ENCODE measurements at places on chromosomes 3 and 15. TPM values are rescaled to one million over a fixed set of nuclear protein-coding genes. Genes with fewer than 3 reads are reported as not detected.
A peak's percentile ranks its signal among the peaks of the same experiment; 100 is the strongest.

- peaks cover 6% of the 10 kb centered on the region for H3K36me3 ChIP-seq
- no peak for DNase-seq
- H3K27me3 ChIP-seq: no peaks in the 10 kb centered on the region
- H3K27ac ChIP-seq: peak overlapping the region; percentile 96
Measured at GRCh38 chr3:157089455-157090221, 70.3 kb downstream of the CCNL1 start.

DNA sequence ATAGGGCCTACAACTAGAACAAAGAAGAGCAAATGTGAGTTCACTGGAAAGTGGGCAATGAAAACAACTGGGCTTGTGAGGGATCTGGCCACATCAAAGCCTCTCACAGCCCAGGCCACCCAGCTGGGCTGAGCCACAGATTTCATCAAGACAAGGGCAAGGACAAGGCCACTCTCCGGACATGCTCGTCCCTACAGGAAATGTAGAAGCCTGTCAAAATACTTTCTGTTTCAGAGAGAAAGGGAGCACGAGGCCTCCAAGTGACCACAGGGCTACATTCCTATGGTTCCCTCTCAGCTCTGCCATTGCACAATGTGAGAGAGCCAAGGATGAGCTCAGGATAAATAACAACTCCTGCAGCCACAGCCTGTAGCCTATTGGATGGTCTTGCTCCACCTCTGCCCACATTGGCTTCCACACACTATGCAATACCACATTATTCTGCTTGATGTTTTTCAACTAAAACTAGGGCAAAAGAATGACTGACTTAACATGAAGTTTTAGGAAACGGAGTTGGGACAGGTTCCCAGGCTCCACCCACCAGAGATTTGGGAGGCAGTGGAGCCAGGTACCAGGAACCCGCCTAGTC is 12.1 kb downstream of the TBC1D2B start:
- no peak overlapping the region for H3K27ac ChIP-seq
- no peaks in the 10 kb centered on the region for H3K27me3 ChIP-seq
- peaks cover 18% of the 10 kb centered on the region for H3K4me1 ChIP-seq
- DNase-seq: no peak

DNA sequence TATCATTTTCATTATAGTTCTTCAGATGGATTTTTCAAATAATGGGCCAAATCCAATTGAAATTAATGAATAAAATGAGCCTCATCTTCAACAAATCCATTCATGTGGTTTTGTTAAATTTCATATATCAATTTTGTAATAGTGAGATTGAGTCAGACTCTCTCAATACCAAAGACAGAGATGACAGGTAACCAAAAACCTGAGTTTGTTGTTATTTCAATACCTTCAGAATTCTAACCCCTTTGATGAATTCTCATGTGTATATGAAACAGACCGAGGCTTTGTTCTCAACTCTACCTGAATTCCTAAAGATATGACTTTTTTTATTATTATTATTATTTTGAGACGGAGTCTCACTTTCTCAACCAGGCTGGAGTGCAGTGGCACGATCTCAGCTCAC is 92.8 kb downstream of the FOXP1 start:
- no peak overlapping the region for H3K4me3 ChIP-seq
- peaks cover 59% of the 10 kb centered on the region for H3K4me1 ChIP-seq
- DNase-seq: no peak
- no peak overlapping the region for H3K27ac ChIP-seq
- H3K36me3 ChIP-seq: peaks cover 25% of the 10 kb centered on the region

The PIAS1 gene
- total RNA-seq: 52.4 TPM

The TGM4 gene
- total RNA-seq: not detected

DNA sequence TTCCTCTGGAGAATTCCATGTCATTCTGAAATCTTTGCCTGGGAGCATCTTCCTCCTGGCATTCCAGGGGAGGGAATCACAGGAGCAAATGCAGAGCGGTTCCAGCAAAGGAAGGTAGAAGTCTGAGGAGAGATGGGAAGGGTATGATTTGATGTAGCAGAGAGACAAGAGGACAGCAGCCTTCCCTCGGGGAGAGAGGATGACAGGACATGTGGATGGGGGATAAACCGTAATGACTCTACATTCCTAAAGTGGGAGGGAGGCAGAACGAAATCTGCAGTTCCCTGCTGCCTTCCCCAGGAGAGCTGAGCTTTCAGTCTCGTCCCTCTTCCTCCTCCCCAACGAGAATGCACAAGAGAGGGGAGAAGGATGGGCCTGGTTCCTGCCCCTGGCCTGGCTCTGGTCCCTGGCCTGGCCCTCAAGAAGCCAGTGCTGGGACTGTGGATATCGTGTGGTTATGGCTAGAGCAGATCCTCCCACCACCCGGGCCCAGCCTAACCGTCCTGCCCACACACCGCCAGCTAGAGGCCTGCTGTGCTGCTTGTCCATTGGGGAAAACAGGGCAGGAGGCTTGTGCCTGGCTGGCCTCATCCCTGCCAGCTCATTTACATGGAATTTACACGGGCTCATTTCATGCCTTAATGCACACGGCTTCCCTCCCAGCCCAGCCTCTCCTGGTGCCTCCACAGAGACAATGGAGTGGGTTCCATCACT is 26.6 kb downstream of the SEMA7A start:
- H3K36me3 ChIP-seq: peaks cover 10% of the 10 kb centered on the region
- H3K27me3 ChIP-seq: no peaks in the 10 kb centered on the region
- DNase-seq: no peak
- no peak overlapping the region for H3K4me3 ChIP-seq
- H3K4me1 ChIP-seq: peaks cover 30% of the 10 kb centered on the region

Measured in activated CD8-positive, alpha-beta memory T cell treated with anti-CD3 and anti-CD28 coated beads, Interleukin-2, amount 10 ng/mL, durations not matched to agents 7 days and 5 days (primary cell).